ENCODE measurements at places on chromosomes 1 and 21. TPM values are rescaled to one million over a fixed set of nuclear protein-coding genes. Genes with fewer than 3 reads are reported as not detected.

The TAL1 gene
- total RNA-seq = not detected

The ELOA gene
- total RNA-seq = 42.2 TPM

The ZSWIM5 gene
- total RNA-seq = under 0.01 TPM

The HMGCS2 gene
- total RNA-seq = not detected

The PODN gene
- total RNA-seq = 0.39 TPM

The SLC30A1 gene
- 23.6 TPM for total RNA-seq

The SLC6A9 gene
- total RNA-seq = 8.8 TPM

The CFHR3 gene
- not detected for total RNA-seq

The DNAJC28 gene
- total RNA-seq = 2.4 TPM

The OR6K3 gene
- not detected for total RNA-seq

The PLEKHN1 gene
- total RNA-seq = 4.3 TPM

The RC3H1 gene
- 22.8 TPM for total RNA-seq

The G0S2 gene
- total RNA-seq = 0.43 TPM
